Urinary bladder (tissue), 4 donors: ENCODE measurements at places on chromosomes 6 and 20. TPM values are rescaled to one million over a fixed set of nuclear protein-coding genes. Genes with fewer than 3 reads are reported as not detected.

DNA sequence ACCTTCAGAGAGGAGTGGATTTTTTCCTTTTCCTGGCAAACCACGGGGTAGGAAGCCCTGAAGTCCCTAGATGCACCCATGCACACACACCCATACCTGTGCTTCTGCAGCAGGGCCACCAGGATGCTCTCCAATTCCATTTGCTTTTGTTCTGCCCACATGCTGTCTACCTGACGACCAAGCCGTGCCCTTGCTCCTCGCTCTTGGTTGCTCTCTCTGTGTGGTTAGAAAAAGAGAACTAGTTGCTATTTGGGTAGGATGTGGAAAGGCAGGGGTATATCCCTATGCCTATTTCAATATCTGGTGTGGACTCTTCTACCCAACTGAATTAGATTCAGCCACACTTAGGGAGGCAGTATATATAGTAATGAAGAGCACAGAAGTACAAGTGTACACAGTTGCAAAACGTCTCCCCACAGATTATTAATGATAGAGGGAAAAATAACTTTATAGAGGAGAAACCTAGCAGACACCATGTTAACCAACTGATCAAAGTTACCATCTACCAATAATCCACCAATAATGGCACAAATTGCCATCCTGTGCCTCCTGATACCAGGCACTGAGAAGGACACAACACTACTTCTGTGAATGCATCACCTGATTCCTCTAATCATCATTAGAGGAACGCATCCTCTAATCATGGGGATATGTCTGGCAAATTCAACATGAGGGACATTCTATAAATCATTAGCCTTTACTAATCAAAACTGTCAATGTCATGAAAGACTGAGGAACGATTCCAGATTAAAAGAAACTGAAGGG, 7.3 kb downstream of the GHRH start:
- no peak for DNase-seq

DNA sequence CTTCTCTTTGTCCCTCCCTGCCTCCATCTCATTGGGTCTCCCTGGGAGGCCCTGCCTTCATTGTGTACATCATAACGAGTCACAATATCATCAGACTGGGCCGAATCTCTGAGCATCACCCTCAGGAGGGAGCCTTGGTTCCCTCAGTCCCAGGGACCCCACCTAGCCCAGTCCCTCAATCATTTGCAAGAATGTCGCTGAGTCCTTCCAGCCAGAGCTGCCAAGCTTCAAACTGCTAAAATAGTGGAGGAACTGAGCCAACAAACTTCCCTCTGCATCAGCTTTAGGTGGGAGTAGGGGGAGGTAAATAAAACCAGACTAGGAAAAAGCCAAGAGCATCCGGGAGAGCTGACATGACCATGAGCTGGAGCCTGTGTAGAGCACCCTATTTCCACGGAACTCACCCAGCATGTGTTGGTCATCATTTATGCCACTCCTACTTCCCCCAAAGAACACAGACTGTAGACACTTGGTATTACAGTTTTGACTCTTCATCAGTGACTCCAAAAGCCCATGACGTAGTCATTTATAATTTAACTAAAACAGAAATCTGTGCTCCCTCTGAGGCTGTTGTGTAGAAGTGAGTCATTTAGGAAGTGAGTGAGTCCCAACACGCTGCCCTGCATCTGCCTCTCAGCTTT, 28.8 kb upstream of the IL17A start:
- DNase-seq, result no peak

- no peak for DNase-seq
Measured at GRCh38 chr20:51498765-51499540, 43.6 kb downstream of the NFATC2 start.

GRCh38 chr20:64196847-64197306, 32.6 kb downstream of the MYT1 start:
- no peak for DNase-seq

DNA sequence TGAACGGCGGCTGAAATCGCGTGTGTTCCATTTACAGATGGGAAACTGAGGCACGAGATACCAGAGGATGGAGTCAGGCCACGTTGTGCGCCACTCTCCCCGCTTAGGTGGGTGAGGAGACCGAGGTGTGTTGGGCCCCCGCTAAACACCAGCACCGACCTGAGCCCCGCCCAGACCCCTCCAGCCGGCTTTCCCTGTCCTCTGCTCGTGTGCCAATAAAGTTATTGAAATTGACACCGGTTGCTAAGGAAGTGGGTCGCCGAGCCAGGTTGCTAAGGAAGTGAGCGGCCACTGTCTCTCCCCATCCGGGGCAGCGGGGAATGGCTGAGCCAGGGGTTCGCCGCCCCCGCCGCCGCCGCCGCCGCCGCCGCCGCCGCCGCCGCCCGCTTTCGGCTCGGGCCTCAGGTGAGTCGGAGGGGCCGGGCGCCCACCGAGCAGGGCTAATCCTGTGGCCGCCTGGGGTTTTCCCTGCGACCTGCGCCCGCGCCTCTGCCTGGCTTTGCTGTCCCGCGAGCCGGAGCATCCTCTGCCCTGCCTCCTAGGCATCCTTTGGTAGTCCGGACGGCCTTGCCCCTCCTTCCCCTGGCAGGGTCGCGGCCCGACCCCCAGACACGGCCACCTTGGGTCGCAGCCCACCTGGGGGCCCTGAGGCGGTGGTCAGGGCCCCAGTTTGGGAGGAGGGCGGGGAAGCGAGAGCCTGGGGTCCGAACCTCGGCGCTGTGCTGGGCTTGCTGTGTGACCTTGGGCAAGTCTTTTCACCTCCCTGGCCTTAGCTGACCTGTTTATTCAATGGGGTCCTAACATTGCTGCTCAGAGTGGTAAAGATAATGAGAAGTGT, at the start of gene KIF3B:
Gene KIF3B (plus strand): TSS at position 291 of the 838 bp plus-strand sequence. CDS start 32,127 bp downstream, outside the sequence.
- DNase-seq, result peak; percentile 55

- DNase-seq, result no peak
Measured at GRCh38 chr20:40565001-40565681, 123.9 kb downstream of the MAFB start.

- DNase-seq, result no peak
Measured at GRCh38 chr20:61693055-61693600, 372.6 kb downstream of the TAF4 start.

GRCh38 chr20:7673841-7674240, 266.4 kb downstream of the HAO1 start:
- DNase-seq, result no peak

DNA sequence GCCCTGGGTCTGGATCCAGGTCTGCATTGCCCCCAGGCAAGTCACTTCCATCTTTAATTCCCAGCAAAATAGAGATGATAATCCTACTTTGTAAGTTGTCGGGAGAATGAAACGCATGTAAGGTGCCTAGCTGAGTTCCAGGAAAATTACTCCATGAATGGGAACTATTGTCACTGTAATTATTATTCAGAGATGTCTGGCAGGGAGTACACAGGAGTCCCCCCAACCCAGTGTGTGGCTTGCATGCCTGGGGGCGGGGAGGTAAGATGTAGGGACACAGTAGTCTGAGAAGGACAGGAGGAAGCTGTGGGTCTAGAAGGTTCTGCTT, 85.4 kb downstream of the CD40 start:
- no peak for DNase-seq

DNA sequence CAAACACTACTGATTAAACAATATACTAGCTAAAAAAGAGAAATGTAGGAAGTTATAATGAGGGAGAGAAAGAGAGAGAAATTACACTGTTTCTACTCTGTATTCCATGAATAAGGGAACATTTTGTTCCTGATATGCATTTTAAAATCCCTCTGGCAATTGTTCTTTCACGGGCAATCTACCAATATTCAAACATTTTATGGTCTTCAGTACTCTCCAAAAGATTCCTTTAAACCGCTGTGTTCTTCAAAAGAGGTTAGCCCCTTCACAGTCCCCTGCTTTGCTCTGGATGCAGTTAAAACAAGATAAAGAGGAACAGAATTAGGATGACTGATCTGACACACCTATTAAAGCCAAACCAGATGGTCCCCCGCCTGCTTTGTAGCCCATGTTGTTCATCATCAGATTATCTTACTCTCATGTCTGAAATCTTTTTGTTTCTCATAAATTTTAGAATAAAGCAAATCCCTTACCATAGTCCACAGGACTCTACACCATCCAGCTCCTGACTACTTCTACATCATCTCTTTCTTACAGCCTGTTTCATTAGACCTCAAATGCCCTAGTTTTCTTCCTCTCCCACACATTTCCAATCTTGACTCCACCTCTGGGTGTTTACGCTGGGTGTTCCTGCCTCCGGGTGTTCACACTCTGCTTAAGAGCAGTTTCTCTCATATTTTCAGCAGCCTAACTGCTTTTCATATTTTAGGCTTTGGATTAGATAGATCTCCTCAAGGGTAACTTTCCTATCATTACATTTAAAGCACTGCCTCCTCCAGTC, 399.7 kb downstream of the COL12A1 start:
- peak; percentile 67 for DNase-seq

GRCh38 chr6:119481976-119482375, 132.4 kb upstream of the MAN1A1 start:
- no peak for DNase-seq

DNA sequence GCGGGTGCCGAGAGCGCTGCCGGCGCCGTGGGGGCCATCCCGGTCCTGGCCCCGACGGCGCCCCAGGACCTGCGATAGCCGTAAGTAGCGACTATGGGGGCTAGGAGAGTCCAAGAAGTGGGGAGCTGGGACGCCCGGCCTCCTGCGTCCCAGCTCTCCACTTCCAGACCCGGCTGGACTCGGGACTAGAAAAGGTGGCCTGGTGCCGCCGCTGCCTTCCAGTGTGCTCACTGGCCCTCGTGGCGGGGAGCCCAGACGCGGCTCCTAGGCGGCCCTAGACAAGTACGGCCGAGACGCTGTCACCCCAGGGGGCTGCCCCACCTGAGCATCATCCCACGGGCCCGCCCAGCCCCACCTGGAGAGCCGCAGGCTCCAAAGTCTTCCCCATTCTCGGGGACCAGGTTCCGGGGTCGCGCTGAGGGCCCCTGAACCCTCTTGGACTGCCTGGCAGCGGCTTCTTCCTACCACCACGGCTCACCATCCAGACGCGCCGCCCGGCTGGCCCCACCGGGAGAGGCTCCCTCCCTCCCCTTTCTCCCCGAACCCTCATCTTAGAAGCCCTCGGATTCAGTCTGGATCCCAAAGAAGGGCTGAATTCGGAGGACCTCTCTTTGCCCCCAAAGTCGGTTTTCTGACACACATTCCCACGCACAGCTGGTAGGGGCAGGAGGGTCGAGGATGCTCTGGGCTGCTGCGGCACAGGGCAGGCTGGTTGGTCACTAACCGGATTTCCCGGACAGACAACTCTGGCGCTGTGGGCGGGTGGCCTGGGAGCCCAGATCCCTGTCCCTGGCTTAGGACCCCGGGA, 870 bp upstream of the MDFI start:
- no peak for DNase-seq

GRCh38 chr6:125197795-125198269, 44.3 kb downstream of the TPD52L1 start:
- DNase-seq, result no peak

- no peak for DNase-seq
Measured at GRCh38 chr6:166204852-166205650, 37.4 kb upstream of the TBXT start.

- DNase-seq, result no peak
Measured at GRCh38 chr6:31717499-31718222, 2.5 kb downstream of the LY6G6D start.

- no peak for DNase-seq
Measured at GRCh38 chr6:105433723-105434122, 30.8 kb upstream of the PREP start.

DNA sequence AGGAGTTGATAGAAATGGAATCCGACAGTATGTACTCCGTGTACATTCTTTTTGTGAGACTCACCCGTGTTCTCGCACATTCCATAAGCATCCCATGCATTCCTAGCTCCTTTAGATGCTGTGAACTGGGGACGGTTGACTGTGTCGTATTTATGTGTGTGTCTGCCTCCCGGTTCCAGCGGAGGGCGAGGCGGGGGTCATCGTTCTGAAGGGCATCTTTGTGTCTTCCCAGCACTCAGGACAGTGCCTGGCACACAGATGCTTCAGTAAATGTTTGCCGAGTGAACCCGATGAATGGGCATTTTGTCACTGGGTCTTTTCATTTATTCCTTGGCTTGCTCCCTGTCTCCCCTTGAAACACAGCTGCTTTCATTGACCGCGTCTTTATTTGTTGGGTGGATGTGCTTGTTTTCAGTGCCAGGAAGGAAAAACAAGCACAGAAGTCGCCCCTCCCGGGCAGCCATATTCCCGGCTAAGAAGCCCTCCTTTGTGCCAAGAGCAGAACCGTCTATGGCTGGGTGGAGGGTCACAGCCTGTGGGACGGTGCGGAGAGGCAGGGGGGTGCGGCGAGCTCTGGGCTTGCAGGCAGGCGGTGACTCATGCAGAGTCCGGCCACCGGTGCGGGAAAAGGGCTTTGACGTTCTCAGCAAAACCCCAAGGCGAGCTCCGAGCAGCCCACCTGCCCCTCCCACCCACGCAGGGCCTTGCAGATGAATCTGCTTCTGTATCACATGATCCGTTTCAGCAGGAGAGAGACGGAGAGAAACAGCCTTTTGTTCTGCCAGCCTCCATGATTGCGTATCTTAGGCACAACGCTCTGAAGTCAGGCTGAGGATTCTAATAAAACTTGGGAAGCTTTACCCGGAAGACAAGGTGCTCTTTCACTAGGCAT, 11.2 kb upstream of the PSMG4 start:
- DNase-seq, result no peak

DNA sequence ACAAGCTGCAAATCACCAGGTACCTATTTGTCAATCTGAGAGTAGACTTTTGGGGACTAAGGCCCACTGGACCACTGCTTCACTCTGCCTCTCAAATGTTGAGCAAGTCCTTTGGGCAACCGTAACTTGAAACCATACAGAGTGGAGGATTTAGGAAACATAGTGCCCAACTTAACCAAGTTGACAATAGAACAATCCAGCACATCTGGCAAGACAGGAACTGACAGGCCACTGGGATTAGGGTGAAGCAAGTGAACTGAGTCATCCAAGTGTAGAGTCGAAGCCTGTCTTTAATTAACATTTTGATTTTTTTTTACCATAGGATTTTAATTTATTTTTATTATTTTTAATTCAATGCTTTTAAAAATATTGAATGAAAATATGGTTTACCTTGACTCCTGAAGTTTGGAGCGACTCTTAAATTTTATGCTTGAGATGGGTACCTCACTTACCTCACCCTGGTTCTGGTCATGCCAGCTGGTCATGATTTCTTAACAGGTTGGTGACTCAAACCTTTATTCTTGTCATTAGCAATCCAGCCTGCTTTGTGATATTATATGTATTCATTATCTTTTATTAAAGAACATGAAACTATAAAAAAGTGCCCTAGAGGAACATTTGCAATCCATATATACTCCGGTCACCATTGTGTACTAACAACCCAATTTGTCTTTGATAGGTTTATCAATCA, 312.1 kb upstream of the DEFB112 start:
- no peak for DNase-seq

DDAH2 gene
- 115 TPM for polyA plus RNA-seq

BTBD3 gene
- 45.7 TPM for polyA plus RNA-seq

MCUR1 gene
- 6.9 TPM for polyA plus RNA-seq
